Occipital lobe (tissue), 3 donors: ENCODE measurements at places on chromosomes 12 and 14.

GRCh38 chr14:99915305-99916090, 122.3 kb downstream of the EML1 start:
- no peak for DNase-seq

GRCh38 chr14:61196792-61197191, 84.3 kb downstream of the TMEM30B start:
- DNase-seq, result no peak

DNA sequence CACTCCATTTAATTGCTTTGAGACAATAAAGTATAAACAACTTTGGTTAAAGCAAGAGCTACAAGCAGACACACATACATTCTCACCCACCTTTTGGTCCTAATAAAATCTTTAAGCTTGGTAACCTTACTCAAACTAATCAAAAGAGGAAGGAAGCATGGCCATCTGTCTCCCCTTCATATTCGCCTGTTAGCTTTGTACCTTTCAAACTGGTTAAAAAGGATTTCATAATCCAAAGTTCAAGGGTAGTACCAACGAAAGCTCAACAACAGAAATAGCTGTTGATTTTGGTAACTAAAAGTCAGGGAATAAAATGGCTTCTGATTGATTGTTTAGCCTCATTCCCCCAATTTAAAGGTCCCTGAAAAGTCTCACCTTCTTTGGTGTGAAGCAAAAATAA, 456.9 kb downstream of the BCAT1 start:
- DNase-seq, result no peak

DNA sequence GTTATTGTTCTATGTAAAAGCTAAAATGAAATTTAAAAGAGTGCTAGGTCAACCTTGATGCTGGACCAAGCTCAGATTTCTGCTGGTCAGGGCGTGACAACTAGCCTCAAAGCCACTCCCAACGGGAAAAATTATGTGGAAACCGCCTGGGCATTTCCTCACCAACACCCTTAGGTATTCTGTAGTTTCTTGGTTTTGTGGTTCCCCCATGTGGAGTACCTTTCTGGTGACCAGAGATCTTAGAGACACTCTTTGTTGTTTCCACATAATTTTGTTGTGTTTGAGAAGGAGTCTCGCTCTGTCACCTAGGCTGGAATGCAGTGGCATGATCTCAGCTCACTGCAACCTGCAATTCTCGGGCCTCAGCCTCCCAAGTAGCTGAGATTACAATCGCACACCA, 119.9 kb downstream of the DENND5B start:
- no peak for DNase-seq

GRCh38 chr14:104707608-104708595, 16.1 kb upstream of the ADSS1 start:
- DNase-seq, result no peak

DNA sequence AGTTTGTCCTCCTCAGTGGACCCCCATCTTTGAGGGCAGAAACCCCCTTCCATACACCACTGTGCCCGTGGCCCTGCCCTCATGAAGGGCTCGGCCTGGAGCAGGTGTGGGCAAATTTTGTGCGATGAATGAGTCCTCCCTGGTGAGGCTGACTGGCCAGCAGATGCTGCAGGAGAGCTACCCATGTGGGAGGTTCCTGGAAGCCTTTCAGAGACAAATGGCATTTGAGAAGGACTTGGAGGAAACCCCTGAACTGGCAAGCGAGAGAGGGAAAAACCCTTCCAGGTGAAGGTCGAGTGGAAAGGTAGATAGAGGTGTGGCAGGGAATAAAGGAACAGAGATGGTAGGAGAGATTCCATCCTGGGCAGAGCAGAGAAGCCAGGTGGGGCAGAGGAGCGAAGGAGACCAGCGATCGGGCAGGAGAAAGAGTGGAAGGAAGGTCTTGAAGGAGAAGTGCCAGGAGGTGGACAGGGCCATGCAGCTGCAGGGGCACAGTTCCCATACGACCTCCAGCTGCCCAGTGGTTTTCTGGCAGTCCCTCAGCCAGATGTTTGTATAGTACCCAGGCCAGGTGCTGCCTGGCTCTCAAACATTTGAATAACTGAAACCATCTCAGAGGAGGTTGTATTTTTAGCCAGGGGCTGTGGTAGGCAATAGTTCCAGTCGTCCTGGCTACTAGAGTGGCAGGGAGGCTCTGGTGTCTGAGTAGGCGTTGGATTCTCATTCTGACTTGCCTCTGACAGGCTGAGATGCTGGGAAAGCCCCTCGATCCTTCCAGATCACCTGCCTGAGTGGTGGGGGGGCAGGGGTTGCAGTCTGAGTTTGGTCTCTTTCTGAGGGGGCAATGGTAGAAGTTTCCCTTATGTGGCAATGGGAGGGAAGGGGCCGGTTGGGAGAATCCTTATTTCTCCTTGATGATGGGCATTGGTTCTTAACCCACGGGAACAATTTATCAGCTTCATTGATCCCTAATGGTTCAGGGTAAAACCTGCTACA, 40.1 kb downstream of the FBXL14 start:
- no peak for DNase-seq

GRCh38 chr14:85695300-85695699, 165.4 kb downstream of the FLRT2 start:
- DNase-seq, result no peak

- DNase-seq, result no peak
These were observed 20.1 kb downstream of the NID2 start for GRCh38 chr14:52048641-52049204.

GRCh38 chr14:70281939-70282338, 77.5 kb downstream of the COX16 start:
- no peak for DNase-seq

DNA sequence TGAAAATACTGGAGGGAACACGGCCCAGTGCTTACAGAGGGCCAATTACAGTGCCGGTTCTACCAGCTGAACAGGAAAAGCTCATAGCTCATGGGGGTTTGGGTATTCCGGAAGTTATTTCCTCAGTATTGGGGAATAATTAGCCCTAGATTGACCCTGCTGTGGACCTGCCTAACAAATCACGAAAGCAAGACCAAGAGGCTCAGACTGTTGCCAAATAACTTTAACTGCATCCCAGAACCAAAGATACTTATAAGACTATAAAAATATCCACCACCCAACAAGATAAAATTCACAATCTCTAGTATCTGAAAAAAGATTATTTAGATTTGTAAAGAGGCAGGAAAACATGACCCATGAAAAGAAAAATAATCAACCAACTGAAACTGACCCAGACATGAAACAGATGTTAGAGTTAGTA, 8.0 kb upstream of the OR5AU1 start:
- no peak for DNase-seq

- DNase-seq, result no peak
These were observed 4.7 kb upstream of the SLC48A1 start for GRCh38 chr12:47768323-47768811.

DNA sequence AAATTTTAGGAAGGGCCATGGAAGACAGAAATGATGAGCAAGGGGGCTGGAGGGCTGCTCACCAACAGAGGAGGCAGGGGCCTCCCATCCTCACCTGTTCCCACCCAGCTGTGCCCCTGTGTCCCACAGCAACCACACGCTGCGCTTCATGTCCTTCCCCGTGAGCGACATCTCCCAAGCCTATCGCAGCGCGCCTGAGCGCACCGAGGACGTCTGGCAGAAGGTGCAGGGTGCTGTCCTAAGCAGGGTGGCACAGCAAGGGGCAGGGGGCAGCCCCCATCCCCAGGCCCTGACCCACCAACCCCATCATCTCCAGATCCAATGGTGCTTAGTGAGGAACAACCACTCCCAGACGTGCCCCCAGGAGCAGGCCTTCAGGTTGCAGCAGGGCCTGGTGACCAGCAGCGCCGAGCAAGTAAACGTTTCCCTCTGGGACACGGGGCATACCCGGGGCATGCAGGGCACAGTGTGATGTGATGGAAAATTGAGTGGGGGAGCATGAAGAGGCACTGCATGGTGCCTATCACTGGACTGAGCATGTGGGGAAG, 8.1 kb downstream of the CARMIL3 start:
- DNase-seq, result no peak

DNA sequence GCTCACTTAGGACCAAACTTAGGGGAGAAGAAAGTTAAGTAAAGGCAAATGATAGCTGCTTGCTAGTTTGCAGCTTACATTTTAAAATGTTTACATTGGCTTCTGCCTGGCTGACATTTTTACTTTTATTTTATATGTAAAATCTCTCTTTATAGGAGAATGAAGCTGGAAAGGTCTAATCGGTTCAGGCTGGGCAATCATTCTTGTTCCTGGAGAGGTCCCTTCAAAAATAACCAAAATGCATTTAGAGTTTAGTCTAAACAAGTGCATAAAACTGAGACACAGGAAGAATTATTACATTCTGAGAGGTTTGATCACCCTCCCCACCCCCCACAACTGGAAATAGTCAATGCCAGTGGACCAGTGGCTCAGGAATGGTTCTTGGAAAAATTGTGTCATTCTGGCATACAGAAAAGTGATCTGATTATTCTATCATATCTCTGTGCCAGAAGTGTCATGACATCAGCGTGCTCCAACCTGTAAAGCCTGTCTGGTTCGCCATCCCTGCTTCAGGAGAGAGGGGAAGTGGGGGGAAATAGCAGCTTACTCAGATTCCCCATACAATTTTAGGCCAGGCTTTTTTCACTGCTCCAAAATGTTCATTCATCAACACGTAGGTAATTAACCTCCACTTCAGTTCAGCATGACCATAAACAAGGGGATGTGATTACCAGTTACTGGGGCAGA, 4.2 kb downstream of the PRICKLE1 start:
- DNase-seq, result no peak

DNA sequence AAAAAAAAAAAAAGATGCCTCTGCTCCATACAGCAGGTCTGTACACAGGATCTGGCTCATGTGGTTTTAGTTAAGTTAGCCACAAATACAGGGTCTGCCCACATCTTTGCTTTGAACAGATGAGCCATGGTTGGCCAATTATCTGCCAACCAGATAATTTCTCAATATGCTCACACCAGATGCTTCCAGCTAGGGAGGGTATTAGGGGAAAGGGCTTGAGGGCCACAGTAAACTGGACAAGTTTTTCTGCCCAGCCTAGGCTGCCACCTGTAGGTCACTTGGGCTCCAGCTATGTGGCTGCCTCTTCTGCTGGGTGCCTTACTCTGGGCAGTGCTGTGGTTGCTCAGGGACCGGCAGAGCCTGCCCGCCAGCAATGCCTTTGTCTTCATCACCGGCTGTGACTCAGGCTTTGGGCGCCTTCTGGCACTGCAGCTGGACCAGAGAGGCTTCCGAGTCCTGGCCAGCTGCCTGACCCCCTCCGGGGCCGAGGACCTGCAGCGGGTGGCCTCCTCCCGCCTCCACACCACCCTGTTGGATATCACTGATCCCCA, 776 bp downstream of the RDH5 start:
- peak; percentile 75 for DNase-seq
